Esophagus squamous epithelium (tissue), 5 donors: ENCODE measurements at places on chromosomes 6 and 20. TPM values are rescaled to one million over a fixed set of nuclear protein-coding genes. Genes with fewer than 3 reads are reported as not detected.

SLC12A5 gene
- total RNA-seq, result not detected

GRCh38 chr6:93562582-93562981, 143.2 kb upstream of the EPHA7 start:
- H3K27me3 ChIP-seq, result no peaks in the 10 kb centered on the region
- no peaks in the 10 kb centered on the region for H3K36me3 ChIP-seq
- H3K4me1 ChIP-seq, result no peaks in the 10 kb centered on the region
- no peak overlapping the region for H3K4me3 ChIP-seq
- no peak overlapping the region for H3K27ac ChIP-seq
- DNase-seq, result no peak

SASH1 gene
- total RNA-seq, result 55.3 TPM

DNA sequence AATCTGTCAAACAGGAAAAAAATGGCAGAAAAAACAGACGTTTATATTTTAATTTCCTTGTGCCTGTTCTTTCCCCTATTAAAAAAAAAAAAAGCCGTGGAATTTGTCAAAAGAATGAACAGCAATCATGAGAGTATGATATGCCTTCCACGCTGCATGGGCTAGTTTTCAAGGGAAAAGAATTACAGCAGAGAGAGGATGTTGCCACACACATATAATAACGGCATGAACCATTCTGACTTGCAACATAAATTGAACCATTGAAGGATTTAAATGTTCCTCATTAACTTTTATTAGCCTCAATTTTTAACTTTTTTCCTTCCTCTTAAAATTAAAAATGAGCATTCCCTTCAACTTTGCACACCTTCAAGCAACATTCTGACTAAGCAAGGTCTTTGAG, 301.8 kb downstream of the FOXC1 start:
- no peak for DNase-seq
- H3K27ac ChIP-seq, result no peak overlapping the region
- no peaks in the 10 kb centered on the region for H3K4me1 ChIP-seq
- H3K4me3 ChIP-seq, result no peak overlapping the region

- no peaks in the 10 kb centered on the region for H3K36me3 ChIP-seq
- peaks cover 10% of the 10 kb centered on the region for H3K4me1 ChIP-seq
- no peak for DNase-seq
- no peak overlapping the region for H3K4me3 ChIP-seq
Observed at GRCh38 chr6:51450958-51451357, 632.3 kb downstream of the TFAP2B start.

GRCh38 chr20:39433466-39433865, 471.3 kb downstream of the DHX35 start:
- no peaks in the 10 kb centered on the region for H3K27me3 ChIP-seq
- no peaks in the 10 kb centered on the region for H3K4me1 ChIP-seq
- H3K27ac ChIP-seq, result no peak overlapping the region
- H3K4me3 ChIP-seq, result no peak overlapping the region
- DNase-seq, result no peak

DNA sequence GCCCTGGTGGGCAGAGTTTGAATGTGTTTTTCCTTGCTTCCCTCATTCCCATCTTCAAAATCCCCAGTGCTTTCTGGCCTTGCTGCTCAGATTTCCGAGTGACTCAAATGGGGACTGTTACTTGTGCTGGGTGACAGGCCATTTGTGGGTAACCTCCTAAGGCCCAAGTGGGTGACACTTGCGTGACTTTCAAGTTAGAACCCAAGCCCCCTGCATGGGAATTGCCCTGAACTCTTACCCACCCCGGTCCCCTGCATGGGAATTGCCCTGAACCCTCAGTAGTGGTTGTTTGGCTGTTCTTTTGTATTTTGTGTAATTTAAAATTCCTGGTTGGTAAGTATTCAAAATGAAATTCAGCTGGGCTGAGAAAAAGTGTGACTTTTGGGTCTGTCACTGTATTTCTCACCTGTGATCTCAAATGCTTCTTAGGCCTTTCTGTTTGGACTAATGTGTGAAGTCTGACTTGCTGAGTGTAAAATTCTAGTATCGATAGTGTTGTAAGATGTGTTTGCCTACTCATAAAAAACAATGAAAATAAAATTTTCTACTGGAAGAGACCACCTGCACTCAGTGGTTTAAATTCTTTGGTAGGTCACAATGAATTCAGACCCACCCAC, 12.4 kb upstream of the RBM38 start:
- no peaks in the 10 kb centered on the region for H3K27me3 ChIP-seq
- H3K36me3 ChIP-seq, result peaks cover 44% of the 10 kb centered on the region
- no peak overlapping the region for H3K4me3 ChIP-seq
